ENCODE measurements at places on chromosomes 6 and 20.

GRCh38 chr6:103672169-103672568 lies 1187.5 kb downstream of the HACE1 start:
- DNase-seq: no peak

DNA sequence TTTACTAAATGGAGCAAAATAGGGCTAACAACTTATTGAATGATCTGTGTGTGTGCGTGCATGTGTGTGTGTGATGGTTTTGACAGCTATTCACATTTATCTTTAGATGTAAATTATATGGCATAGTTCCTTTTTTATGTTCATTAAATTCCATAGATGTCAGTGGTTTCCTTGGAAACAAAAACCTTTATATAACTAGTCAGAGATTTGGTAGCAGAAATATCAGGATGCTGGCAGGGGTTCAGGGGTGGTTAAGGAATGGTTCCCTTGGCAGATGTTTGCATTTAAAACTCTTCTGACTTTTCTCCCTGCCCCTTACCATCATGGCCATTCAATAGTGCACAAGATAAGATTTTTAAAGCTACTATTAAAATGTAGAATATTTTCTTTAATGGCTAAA lies 256.6 kb downstream of the PLCB1 start:
- peak; percentile 42 for DNase-seq

DNA sequence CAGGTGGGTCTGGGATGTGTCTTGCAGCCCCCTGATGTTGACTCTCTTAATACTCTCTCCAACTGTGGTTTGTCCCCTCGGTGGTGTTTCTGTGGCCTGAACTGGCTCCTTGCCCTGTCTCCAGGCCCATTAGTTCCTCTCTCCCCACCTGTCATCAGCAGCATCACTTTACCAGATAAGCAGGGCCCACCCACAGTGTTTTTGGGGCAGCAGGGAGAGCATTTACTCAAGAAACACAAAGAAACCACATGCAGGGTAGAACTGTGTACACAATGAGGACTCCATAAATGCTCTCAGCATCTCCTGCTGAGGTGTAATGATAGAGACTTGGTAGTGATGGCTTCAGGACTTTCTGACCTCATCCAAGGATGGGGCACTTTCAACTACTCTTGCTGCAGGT lies 20.2 kb upstream of the MRPS18A start:
- DNase-seq: no peak

- DNase-seq: no peak
These were observed 163.4 kb upstream of the SIM1 start for GRCh38 chr6:100627911-100628758.

DNA sequence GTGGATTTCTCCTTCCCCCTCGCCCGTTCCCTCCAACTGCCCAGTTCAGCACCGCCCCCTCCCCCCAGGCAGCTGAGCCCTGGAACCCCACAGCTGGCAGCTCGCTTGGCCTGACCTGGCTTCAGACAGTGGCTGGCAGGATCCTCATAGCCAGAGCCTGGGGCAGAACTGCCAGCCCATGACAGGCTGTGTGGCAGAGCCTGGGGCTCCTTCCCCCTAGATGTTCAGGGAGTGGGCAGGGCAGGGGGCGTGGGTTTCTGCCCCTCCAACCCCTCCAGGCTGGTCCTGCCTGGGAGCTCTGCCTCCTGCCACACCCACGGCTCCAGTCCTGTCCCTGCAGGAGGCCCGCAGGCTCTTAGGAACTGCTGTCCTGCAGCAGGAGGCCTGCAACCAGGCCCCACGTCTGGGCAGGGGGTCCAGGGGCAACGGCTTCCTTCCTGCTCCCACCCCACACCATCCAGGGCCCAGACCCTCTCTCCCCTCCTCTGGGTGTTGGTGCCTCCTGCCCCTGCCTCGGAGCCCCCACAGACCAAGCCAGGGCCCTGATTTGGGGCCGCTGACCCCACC lies 9.6 kb upstream of the KCNQ2 start:
- DNase-seq: no peak
